Activated CD4-positive, alpha-beta T cell treated with anti-CD3 and anti-CD28 coated beads, Interleukin-2, amount 10 ng/mL, durations not matched to agents 24 days and 14 days (primary cell): ENCODE measurements at places on chromosomes 6 and 20.

- DNase-seq, result no peak
These were observed 795.6 kb downstream of the TENT5A start for GRCh38 chr6:80956898-80957297.

GRCh38 chr6:21713481-21713880 is 119.9 kb downstream of the SOX4 start:
- no peak for DNase-seq

DNA sequence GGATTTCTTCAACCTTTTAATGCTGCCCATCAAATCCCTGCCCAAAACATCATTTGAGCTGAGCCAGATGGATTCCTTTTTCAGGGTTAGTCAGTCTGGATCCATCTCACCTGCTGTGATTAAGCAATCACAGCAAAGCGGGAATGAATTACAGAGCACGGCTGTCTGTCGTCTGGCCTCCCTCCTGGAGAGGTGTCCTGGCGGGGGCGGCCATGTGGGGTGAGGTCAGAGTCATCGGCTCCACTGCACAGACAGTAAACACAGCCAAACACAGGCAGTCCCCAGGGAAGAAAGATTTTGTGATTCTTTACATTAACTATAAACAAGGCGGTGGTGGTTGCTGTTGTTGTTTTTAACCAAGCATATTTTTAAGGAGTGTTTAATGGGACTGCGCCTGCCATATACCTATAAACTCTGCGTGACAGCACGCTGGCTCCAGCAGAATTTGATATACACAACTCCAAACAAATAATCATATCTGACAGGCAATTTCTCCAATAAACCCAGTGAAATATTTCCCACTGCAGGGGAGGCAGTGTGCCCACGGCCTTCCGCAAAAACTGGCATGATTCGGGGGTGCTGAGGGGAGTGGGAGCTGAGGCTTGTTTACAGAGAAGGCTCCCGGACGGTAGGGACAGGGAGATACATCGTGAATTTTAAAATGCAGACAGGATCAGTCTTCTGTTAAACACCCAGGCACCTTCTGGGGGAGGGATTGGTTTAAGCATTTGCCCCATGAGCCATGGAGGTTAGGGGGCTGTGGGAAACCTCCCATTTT is 232.0 kb upstream of the PMEPA1 start:
- DNase-seq, result no peak

GRCh38 chr6:107121964-107122495 is 6.7 kb upstream of the BEND3 start:
- DNase-seq, result no peak

DNA sequence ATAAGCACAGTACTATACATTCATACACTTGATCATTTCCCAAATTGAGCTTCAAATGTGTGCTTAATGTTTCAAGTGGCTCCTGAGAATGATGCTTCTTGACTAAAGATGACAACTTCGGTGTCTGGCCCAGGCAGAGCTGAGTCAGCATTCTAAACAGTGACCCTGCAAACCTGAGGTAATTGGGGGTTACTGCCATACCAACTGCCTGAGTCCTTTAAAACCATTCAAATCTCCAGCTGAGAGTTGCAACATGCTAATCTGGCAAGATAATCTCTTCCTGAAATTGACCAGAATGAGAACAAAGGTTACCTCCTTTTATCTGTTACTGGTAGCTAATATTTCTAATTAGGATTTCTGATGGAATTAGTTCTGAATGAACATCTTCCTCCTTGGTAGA is 8.2 kb downstream of the BACH2 start:
- peak; percentile 59 for DNase-seq

DNA sequence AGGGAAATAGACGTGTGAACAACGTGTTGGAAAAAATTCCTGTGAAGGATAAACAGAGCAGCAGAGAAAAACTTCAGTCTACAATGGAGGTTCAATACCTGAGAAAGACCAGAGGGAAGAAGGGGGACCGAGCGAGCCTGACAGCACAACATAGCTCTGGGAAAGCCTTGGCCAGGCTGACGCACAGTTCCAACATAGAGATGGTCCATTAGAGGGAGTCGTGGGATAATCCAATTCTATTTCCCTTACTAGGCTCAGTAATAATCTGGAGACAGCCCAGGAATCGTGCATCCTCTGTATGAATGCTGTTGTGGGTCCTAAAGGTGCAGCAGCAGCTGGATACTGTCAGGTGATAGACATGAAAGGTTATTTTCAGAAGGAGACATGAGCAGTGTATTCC is 370.8 kb upstream of the BTBD3 start:
- no peak for DNase-seq

GRCh38 chr6:169831450-169832246 is 80.2 kb downstream of the ERMARD start:
- peak; percentile 91 for DNase-seq

DNA sequence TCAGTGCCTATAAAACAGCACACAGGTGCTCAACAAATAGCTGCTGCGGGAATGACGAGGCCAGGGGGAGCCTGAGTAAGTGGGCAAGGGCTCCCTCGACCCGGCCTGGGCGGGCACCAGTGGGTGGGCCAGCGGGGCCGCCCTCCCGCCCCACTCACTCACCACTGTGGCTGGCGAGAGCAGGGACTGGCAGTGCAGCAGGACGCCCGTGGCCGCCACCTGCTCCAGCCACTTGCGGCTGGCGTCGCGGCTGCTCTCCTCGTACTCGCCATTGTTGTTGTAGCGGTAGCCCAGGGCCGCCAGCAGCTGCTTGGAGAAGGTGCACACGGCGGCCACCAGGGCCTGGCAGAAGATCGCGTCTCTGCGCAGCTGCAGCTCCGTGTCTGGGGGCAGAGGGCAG is 191.5 kb downstream of the PREX1 start:
- no peak for DNase-seq

GRCh38 chr6:170139531-170139930 is 151.3 kb downstream of the DLL1 start:
- no peak for DNase-seq

GRCh38 chr20:35978041-35978513 is 9.7 kb downstream of the CNBD2 start:
- no peak for DNase-seq

- no peak for DNase-seq
These were observed 24.0 kb downstream of the JAG1 start for GRCh38 chr20:10649797-10650160.

DNA sequence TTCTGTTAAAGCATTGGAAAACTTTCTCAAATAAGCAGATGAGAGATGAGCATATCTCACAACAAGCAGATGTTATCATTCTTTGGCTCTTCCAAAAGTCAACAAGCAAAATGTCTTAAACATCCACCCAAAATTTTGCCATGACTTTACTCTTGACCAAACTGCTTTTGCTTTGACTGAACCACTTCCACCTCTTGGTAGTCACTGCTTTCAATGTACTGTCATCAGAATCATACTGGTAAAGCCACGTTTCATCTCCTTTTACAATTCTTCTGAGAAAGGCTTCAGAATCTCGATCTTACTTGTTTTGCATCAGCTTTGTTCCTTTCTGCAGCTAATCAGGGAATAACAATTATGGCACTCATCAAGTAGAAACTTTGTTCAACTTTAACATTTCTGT is 498.5 kb upstream of the GJE1 start:
- no peak for DNase-seq
